Epithelial cell of esophagus (primary cell): ENCODE measurements at places on chromosomes 5 and 9.

DNA sequence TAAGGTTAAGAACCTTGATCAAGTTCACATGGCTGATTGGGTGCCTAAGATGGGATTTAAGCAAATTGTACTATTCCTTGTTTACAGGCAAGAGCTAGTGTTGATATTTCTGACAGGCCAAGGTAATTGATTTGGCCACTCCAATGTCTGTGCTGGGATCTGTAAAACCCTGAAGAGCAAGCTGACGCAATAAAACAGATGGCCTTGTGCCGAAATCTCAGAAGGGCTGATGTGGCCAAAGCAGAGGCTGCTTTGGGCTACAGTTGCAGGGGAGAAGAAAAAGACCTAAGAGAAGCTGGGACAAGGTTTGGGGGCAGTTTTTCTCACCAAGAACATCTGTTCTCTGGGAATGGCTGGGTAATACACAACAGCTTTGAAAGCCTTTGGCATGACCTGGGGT is 463.2 kb upstream of the ZNF608 start:
- DNase-seq: no peak

DNA sequence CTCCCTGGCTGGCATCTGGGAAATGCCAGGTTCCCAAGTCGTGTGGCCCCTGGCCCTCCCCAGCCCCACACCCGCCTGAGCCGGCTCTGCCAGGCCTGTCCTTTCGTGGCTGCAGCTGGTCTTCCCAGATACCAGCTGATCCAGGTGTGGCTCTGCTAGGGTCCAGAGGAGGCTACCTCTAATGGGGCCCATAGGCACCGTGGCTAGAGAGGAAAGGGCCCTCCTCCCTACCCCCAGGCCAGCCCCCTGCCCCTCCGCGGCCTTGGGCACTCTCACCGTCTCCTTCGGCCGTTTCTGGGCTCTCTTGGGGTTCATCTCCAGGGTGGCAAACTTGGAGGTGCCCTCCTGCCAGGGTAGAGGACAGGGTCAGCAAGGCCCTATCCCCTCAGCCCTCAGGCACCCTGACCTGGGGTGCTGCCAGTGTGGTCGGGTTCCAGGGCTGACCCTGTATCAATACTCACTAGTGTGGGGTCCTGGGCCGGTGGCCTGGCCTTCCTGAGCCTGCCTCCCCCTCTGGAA is 17.0 kb downstream of the RALGDS start:
- no peak for DNase-seq

DNA sequence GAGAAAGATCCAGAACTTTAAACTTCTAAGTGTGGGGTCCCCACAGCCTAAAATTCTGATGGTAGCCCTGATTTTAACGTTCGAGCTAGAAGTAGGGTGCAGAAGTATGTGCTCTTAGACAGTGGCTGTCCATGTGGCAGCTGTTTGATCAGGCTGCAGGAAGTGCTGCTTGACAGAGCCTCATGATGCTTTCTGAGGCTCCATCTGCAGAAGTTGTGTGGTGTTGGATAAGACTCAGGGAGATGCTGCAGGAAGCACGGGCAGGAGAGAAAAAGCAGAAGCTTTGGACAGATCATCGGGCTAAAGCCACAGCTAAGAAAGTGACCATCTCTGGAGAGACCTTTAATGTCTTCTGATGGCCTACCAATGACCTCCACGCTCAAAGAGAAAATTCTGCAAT is 8.1 kb downstream of the MTMR12 start:
- no peak for DNase-seq

- peak; percentile 86 for DNase-seq
These were observed 1.7 kb downstream of the TRIO start for GRCh38 chr5:14144586-14145434.

DNA sequence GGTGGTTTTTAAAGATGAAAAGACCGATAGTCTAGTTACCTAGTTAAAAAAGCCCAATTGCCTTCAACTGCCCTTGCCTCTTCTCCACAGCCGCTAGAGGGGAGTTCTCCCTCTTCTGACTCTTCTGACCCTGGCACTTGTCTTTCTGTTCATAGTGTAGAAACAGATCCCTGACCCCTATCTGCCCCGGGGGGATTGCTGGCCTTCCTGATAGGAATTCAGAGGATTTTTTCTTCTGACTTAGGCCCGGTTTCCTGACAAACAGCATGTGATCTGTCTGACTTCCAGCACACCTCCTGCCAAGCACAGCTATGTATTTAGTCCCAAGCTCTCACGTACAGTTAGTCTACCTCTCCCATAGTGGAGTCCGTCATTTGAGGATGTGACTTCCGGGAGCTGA is 5.0 kb upstream of the TMEM268 start:
- no peak for DNase-seq

- DNase-seq: peak; percentile 39
These were observed 9.9 kb downstream of the RBM27 start for GRCh38 chr5:146213210-146213826.

DNA sequence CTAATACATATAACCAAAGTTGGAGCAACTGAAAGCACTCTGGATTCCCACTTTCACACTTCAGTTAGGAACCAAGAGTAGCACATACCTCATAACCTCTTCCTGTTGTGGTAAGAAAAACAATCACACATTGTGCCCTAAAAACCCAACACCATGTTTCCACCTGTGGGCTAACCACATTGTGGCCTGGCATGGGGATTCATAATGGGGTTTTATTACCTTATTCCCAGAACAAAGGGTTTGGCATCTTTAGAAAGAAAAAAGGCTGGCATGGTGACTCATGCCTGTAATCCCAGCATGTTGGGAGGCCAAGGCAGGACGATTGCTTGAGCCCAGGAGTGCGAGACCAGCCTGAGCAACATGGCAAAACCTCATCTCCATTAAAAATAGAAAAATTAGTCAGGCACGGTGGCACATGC is 60.6 kb downstream of the HSD17B3 start:
- DNase-seq: peak; percentile 59

GRCh38 chr5:36946101-36946500 is 69.5 kb downstream of the NIPBL start:
- no peak for DNase-seq

GRCh38 chr9:93893194-93893593 is 62.0 kb downstream of the BARX1 start:
- no peak for DNase-seq

DNA sequence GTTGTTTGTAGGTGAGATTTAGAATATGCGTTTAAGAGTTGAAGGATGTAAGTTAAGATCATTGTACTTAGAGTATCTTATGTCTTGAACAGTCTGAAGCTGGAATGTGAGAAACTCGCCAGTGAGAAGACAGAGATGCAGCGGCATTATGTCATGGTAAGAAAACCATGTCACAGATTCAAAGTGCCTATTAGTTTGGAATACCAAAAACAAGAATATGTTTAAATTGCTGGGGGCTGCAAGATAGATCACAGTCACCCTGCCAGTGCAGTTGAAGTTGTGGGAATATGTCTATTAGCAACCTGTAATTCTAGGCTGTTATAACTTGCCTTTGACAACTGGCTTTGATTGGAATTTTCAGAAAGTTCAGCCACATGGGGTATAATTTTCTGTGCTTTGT is 3.0 kb downstream of the TLE4 start:
- DNase-seq: no peak

DNA sequence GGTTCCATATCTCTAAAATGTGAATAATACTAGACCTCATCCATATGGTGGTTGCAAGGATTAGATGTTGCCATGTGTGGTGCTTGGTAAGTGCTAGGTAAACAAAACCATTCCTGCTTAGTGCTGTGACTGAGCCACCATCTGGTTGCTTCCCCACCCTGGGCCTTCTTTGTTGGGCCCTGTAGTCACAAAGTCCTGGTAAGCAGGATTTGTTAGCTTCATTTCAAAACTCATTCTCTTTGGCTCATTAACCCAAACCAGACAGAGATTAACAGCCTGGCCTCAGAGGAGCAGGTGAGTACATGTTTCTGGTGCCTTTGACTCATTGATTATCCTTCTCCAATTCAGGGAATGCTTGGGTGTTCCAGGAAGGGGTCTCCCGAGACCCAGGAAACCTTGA is 240.2 kb downstream of the ARHGAP26 start:
- peak; percentile 75 for DNase-seq

GRCh38 chr5:59266410-59266809 is 627.1 kb downstream of the PDE4D start:
- no peak for DNase-seq

- DNase-seq: no peak
These were observed 696 bp downstream of the ZNF622 start for GRCh38 chr5:16464664-16465543.

DNA sequence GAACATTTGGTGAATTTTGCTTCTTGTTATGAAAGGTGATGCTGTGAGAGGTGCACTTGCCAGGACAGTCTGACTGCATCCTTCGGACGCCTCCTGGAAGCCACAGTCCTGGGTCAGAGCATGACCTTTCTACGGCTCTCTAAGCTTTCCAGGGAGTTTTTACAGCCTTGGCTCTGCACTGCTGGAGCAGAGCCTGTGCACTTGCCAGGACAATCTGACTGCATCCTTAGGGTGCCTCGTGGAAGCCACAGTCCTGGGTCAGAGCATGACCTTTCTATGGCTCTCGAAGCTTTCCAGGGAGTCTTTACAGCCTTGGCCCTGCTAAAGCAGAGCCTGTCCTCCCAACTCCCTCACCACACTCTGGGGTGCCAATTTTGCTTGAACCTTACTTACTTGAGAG is 49.6 kb downstream of the CCDC180 start:
- no peak for DNase-seq

DNA sequence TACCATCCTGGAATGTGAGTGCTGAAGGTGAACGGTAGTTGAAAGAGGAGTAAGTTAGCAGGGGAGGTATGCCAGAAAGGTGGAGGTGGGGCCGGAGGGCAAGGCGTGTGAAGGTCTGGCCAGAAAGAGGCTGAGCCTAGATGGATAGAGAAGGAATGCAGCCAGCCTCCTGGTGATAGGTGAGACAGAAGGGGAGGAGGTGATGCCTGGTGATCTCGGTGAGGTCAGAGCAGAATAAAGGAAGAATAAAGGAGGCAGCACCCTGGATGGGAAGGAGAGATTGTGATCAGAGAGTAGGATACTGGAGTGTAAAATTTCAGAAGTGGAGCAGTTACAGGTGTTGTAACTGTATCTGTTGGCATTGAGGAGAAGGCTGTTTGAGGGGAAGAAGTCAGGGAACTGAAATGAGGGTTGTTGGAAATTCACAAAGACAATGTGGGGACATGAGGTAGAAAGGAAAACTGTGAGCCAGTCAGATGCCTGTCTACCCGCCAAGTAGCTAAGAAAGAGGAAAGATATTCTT is 2.0 kb downstream of the GNG10 start:
- DNase-seq: peak; percentile 23

GRCh38 chr5:1748271-1748670 is 51.4 kb downstream of the MRPL36 start:
- no peak for DNase-seq

- DNase-seq: no peak
These were observed 23.1 kb upstream of the DMRTA1 start for GRCh38 chr9:22423566-22423965.

- no peak for DNase-seq
These were observed 1210.8 kb downstream of the CDH12 start for GRCh38 chr5:21642312-21642711.

GRCh38 chr9:36136272-36136893 is at the start of gene GLIPR2:
Gene GLIPR2, plus strand, starts transcription at chr9:36136733. Its CDS starts 46 bp downstream, at chr9:36136779.
- peak; percentile 75 for DNase-seq

GRCh38 chr5:133081703-133082102 is 29.9 kb downstream of the HSPA4 start:
- no peak for DNase-seq

DNA sequence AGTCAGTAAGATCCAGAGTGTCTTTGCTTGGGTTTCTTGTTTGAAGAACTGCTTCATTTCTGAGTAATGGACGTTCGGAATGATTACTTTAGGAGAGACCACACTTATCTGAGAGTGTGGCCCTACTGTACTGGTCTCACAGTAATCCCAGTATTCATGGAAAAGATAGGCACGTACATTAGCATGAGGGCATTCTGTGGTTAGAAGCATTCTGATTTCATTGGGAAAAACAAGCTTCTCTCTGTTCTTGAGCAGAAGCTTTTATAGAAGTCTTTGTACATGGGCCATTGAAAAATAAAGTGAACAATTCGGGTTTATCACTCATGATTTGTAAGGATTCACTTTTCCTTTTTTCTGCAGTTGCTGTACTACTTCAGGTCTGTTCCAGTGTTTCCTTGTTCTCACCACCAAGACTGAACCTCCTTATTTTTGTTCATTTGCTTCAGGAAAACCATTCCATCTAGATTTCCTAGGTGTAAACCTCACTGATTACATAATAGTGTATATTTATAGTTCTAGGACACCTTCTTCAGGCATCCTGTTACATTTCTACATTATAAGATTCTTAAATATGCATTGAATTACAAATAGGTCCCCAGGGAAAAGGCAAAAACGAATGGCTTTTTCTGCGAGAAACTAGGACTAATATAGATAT is 10.1 kb downstream of the TGFBR1 start:
- no peak for DNase-seq

GRCh38 chr5:132655821-132656773 is 1.9 kb upstream of the IL13 start:
- peak; percentile 24 for DNase-seq

DNA sequence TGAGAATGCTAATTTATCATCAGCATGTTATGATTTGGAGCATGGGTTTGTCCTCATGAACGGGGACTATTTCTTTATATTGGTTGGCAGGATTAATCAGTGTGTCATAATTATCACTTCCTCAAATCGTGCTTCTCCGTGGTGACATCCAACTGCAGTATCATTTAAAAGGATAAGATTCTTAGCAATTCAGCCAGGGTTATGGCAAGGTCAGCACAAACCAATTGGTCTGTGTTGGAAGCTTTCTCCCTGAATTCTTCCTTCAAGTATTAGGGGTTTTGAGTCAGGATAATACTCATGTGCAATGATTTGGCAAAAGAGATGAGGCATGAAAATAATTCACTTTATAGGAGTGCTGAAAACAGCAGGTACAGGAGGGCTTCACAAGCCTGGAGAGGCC is 5.5 kb upstream of the CAMLG start:
- DNase-seq: no peak

GRCh38 chr9:81489046-81489445 is 200.3 kb downstream of the TLE1 start:
- DNase-seq: no peak
